ENCODE measurements at places on chromosomes 11 and 22. TPM values are rescaled to one million over a fixed set of nuclear protein-coding genes. Genes with fewer than 3 reads are reported as not detected.

DNA sequence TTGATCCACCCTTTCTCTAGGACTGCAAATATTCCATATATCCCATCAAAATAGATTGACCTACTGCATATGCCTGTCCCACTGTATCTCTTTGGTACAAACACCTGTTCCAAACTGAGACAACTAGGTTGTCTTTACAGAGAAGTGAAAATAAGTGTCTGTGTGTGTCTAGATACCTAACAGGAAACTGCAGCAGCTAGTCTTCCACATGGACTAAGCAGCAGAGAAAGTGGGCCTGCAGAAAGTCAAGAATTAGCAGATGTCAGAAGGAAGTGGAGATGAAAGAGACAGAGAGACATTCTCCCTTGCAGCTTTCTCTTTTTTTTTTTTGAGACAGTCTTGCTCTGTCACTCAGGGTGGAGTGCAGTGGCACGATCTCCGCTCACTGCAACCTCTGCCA lies 3.9 kb upstream of the RAB39A start:
- no peak overlapping the region for H3K4me3 ChIP-seq
- no peak overlapping the region for H3K27ac ChIP-seq
- H3K27me3 ChIP-seq: peaks cover 18% of the 10 kb centered on the region
- no peak for DNase-seq

Gene KRTAP5-9
- total RNA-seq: not detected

DNA sequence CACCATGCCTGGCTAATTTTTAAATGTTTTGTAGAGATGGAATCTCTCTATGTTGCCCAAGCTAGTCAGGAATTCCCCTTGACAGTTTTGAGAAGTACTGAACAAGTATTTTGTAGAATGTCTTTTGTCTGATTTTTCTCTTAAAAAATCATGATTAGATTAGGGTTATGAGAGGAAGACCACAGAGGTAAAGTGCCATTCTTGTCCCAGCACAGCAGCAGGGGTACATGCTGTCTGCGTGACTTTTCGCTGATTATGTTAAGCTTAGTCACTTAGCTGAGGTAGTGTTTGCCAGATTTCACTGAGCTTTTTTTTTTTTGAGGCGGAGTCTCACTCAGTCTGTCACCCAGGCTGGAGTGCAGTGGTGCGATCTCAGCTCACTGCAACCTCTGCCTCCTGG lies 13.6 kb upstream of the NUP160 start:
- H3K4me1 ChIP-seq: peaks cover 43% of the 10 kb centered on the region
- no peak for DNase-seq
- H3K36me3 ChIP-seq: no peaks in the 10 kb centered on the region
- H3K27me3 ChIP-seq: no peaks in the 10 kb centered on the region

GRCh38 chr11:72379384-72380131 lies 54.8 kb downstream of the CLPB start:
- no peak for DNase-seq
- no peak overlapping the region for H3K27ac ChIP-seq
- no peaks in the 10 kb centered on the region for H3K27me3 ChIP-seq
- no peaks in the 10 kb centered on the region for H3K4me1 ChIP-seq
- no peak overlapping the region for H3K4me3 ChIP-seq

DNA sequence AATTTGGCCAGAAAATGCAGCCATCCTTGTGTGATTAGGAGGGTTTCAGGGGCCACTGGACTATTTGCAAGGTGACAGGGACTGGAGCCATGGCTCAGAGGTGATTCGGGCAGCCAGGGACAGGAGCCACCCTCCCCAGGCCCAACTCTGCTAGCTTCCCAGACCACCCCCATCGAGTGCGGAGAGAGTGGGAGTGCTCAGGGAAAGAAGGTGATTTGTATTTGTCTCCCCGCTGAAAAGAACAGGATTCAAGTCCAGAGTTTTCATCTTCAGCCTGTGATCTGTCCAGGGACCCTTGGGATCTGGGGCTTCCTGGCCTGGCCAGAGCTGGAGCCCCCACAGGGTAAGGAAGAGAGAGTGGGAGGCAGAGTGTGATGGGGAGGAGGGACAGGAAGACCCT lies 22.4 kb upstream of the TEF start:
- no peaks in the 10 kb centered on the region for H3K4me1 ChIP-seq
- peaks cover 16% of the 10 kb centered on the region for H3K36me3 ChIP-seq
- no peaks in the 10 kb centered on the region for H3K27me3 ChIP-seq
- H3K4me3 ChIP-seq: no peak overlapping the region

Gene GLB1L2
- total RNA-seq: 1.5 TPM

DNA sequence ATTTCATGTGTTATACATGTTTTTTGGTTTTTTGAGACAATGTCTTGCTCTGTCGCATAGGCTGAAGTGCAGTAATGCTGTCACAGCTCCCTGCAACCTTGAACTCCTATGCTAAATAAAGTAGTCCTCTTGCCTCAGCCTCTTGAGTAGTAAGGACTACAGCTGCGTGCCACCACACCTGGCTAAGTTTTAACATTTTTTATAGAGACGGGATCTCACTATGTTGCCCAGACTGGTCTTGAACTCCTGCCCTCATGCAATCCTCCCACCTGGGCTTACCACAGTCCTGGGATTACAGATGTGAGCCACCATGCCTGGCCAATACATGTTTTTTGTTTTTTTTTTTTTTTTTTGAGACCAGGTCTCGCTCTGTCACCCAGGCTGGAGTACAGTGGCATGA lies 33.9 kb downstream of the SWAP70 start:
- DNase-seq: no peak
- H3K36me3 ChIP-seq: no peaks in the 10 kb centered on the region
- H3K4me3 ChIP-seq: no peak overlapping the region
- no peak overlapping the region for H3K27ac ChIP-seq
- no peaks in the 10 kb centered on the region for H3K27me3 ChIP-seq

DNA sequence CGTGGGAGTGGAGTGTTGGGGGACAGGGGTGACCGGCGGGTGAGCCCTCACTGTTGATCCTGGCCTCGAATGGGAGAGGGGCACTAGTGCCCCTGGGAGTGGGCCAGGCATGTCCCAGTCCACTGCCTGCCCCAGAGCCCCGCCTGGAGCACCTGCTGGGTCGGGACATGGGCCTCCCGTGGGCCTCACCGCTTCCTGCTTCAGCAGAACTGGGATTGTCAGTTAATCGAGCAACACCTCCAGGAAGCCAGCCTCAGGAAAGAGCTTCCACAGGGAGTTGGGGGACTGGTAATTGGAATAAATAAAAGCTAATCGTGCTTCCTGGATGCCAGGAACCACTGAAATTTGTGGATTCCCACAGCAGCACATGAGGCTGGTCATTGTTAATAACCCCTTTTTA lies 43.8 kb downstream of the PARVB start:
- H3K27me3 ChIP-seq: no peaks in the 10 kb centered on the region
- DNase-seq: no peak
- H3K27ac ChIP-seq: no peak overlapping the region

GRCh38 chr22:23285734-23286133 lies 105.4 kb downstream of the BCR start:
- H3K4me1 ChIP-seq: peaks cover 11% of the 10 kb centered on the region
- no peak for DNase-seq
- H3K27me3 ChIP-seq: no peaks in the 10 kb centered on the region

Gene DRICH1
- 4.5 TPM for total RNA-seq

Gene GNAZ
- total RNA-seq: 0.76 TPM

DNA sequence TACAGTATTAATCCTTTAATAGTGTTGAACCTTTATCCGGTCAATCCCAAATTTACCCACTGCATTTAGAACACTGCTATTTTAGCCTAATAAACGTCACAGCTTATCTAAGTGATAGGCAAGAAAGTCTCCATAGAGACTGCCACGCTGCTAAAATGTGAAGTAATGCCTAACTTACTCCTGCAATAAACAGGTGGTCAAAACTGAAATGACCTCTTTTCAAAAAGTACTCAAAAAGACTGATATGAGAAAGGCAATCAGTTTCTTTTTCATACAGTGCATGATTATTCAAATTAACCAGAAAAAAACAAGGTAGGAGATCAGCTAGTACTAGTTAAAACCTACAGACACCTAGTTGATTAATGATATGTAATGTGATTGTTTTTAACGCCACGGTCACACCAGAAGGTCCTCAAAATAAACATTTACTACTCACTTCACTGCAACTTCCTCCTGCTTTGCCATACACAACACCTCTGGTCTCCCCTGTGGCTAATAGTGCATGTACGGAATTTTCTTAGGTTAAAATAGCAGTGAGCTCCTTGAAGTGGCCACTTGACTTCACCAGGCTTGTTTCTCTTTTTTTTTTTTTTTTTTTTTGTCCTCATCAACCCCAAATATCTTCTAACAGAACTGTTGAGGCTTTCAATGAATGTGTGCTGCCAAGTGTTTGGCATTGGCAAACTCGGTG lies 8.8 kb downstream of the ATP5MG start:
- no peak for DNase-seq
- H3K27me3 ChIP-seq: no peaks in the 10 kb centered on the region
- peaks cover 33% of the 10 kb centered on the region for H3K36me3 ChIP-seq
- H3K4me1 ChIP-seq: peaks cover 5% of the 10 kb centered on the region
- H3K27ac ChIP-seq: no peak overlapping the region
- H3K4me3 ChIP-seq: no peak overlapping the region

Gene TREH
- not detected for total RNA-seq

- H3K4me3 ChIP-seq: no peak overlapping the region
- peaks cover 35% of the 10 kb centered on the region for H3K4me1 ChIP-seq
- no peaks in the 10 kb centered on the region for H3K27me3 ChIP-seq
- DNase-seq: no peak
- no peak overlapping the region for H3K27ac ChIP-seq
These were observed 19.5 kb upstream of the IGLL5 start for GRCh38 chr22:22867996-22868715.

- H3K36me3 ChIP-seq: no peaks in the 10 kb centered on the region
- H3K27me3 ChIP-seq: no peaks in the 10 kb centered on the region
- peak overlapping the region; percentile 44 for H3K27ac ChIP-seq
These were observed 1.3 kb upstream of the STX3 start for GRCh38 chr11:59753650-59754493.

Gene MPZL2
- total RNA-seq: 2.9 TPM

DNA sequence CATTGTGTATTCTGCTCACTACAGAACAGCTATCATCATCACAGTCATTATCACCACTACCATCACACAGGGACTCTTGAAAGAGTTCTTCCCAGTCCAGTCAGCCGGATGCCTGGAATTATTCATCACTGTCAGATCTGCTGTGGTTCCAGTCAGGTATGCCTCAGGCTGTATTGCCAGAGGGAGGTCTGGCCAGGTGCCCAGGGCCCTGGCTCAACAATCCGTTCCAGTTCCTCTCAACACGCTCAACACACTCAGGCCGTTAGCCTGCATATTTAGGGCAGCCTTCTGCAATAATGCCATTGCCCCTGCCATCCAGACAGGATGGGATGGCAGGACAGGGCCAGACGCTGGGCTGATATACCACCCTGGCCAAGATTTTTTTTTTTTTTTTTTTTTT lies 28.6 kb upstream of the RASL10A start:
- no peak overlapping the region for H3K4me3 ChIP-seq
- peaks cover 76% of the 10 kb centered on the region for H3K36me3 ChIP-seq
- no peak overlapping the region for H3K27ac ChIP-seq
- DNase-seq: no peak

GRCh38 chr11:13206086-13206640 lies 71.4 kb upstream of the BMAL1 start:
- H3K27ac ChIP-seq: no peak overlapping the region
- peaks cover 26% of the 10 kb centered on the region for H3K4me1 ChIP-seq
- no peaks in the 10 kb centered on the region for H3K36me3 ChIP-seq
- H3K27me3 ChIP-seq: no peaks in the 10 kb centered on the region
- no peak for DNase-seq

DNA sequence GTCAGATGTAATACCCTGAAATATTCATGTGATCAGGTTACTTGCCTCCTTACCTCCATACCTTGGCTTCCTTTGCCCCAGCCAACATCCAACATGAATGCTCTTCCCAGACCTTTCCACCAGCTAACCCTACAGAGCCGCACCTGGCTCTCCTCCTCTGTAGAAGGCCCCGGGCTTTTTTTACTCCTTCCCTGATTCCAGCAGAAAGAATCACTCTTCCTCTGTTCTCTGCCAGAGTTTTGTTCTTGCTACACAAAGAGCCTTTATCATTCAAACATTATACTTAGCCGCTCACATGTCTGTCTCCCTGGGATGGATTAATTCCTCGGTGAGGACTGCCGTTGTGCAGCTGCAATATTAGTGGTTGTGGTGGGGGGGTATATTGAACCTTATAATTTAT lies 116.8 kb upstream of the GRAMD1B start:
- no peak overlapping the region for H3K27ac ChIP-seq
- H3K4me3 ChIP-seq: no peak overlapping the region
- no peaks in the 10 kb centered on the region for H3K4me1 ChIP-seq
- H3K27me3 ChIP-seq: no peaks in the 10 kb centered on the region

GRCh38 chr11:119092880-119093842 lies 8.5 kb downstream of the HMBS start:
- peak overlapping the region; percentile 87 for H3K4me3 ChIP-seq
- H3K4me1 ChIP-seq: peaks cover 27% of the 10 kb centered on the region
- no peaks in the 10 kb centered on the region for H3K27me3 ChIP-seq
- H3K27ac ChIP-seq: peak overlapping the region; percentile 81

DNA sequence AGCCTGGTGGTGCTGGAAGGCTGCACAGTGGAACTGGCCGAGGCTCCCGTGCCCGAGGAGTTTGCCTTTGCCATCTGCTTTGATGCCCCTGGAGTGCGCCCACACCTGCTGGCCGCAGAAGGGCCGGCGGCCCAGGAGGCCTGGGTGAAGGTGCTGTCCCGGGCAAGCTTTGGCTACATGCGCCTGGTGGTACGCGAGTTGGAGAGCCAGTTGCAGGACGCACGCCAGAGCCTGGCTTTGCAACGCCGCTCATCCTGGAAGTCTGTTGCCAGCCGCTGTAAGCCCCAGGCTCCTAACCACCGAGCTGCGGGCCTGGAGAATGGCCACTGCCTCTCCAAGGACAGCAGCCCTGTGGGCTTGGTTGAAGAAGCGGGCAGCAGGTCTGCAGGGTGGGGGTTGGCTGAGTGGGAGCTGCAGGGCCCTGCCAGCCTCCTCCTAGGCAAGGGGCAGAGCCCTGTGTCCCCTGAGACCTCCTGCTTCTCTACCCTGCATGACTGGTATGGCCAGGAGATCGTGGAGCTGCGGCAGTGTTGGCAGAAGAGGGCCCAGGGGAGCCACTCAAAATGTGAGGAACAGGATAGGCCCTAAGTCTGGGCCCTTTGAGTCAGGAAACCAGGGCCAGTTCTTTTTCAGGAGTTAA lies 1.9 kb upstream of the SMDT1 start:
- H3K36me3 ChIP-seq: peaks cover 4% of the 10 kb centered on the region
- no peak for DNase-seq
- no peaks in the 10 kb centered on the region for H3K27me3 ChIP-seq
- peaks cover 46% of the 10 kb centered on the region for H3K4me1 ChIP-seq
- H3K27ac ChIP-seq: no peak overlapping the region
- no peak overlapping the region for H3K4me3 ChIP-seq

GRCh38 chr11:112617977-112618826 lies 343.0 kb upstream of the NCAM1 start:
- H3K27me3 ChIP-seq: no peaks in the 10 kb centered on the region
- no peak for DNase-seq
- H3K4me3 ChIP-seq: no peak overlapping the region
- H3K4me1 ChIP-seq: no peaks in the 10 kb centered on the region
- H3K36me3 ChIP-seq: no peaks in the 10 kb centered on the region
- no peak overlapping the region for H3K27ac ChIP-seq

DNA sequence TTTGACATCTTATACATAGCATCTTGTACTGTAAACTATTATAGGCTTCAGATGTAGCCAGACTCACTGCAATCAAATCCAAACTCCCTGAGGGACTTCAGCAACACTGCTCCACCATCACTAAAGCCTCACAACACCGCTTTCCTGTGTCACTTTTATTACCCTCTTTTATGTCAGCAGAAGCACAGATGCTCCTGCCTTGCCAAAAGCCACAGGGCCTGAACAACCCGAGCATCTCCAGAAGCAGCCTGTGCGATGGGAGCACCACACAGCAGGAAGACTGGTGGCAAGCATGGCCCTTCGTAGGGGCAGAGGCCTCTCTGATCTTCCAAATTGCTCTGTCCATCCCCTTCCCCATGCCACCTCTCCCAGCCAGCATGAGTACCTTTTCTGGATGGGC lies 22.9 kb downstream of the TMEM123 start:
- no peaks in the 10 kb centered on the region for H3K27me3 ChIP-seq
- peaks cover 58% of the 10 kb centered on the region for H3K4me1 ChIP-seq
- H3K27ac ChIP-seq: peak overlapping the region; percentile 18
- DNase-seq: no peak

Gene TRIM29
- total RNA-seq: not detected

All from CD4-positive, alpha-beta memory T cell (primary cell).